ENCODE measurements at places on chromosomes 5 and 9.

DNA sequence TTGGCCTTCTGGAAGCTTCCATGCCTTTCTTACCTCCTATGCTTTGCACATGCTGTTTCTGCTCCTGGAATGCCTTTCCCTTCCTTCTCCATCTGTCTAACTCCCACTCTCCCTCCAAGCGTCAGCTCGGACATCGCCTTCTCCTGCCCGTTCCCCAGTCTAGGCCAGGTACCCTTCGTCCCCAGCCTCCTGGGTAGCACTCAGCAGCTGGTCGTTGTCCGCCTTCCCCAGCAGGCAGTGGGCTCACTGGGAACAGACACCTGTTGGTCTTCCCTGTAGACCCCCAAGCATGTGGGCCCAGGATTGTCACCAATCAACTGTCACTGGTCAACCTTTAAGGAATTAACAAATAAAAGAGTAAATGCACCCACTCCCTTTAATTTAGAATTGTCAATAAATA, 202.2 kb downstream of the RGS3 start:
- H3K36me3 ChIP-seq: no peaks in the 10 kb centered on the region
- no peak overlapping the region for H3K27ac ChIP-seq
- H3K4me3 ChIP-seq: no peak overlapping the region
- H3K27me3 ChIP-seq: no peaks in the 10 kb centered on the region

- DNase-seq: no peak
- H3K4me1 ChIP-seq: peaks cover 51% of the 10 kb centered on the region
- H3K36me3 ChIP-seq: no peaks in the 10 kb centered on the region
- no peaks in the 10 kb centered on the region for H3K27me3 ChIP-seq
Measured at GRCh38 chr5:38467353-38468040, 88.9 kb downstream of the LIFR start.

- H3K4me3 ChIP-seq: no peak overlapping the region
- H3K4me1 ChIP-seq: no peaks in the 10 kb centered on the region
- H3K27me3 ChIP-seq: no peaks in the 10 kb centered on the region
- H3K27ac ChIP-seq: no peak overlapping the region
- H3K36me3 ChIP-seq: no peaks in the 10 kb centered on the region
- no peak for DNase-seq
Measured at GRCh38 chr5:17267106-17267505, 49.7 kb downstream of the BASP1 start.

GRCh38 chr9:95627802-95628201, 111.0 kb upstream of the PTCH1 start:
- H3K4me1 ChIP-seq: peaks cover 2% of the 10 kb centered on the region
- H3K27me3 ChIP-seq: no peaks in the 10 kb centered on the region
- no peak overlapping the region for H3K4me3 ChIP-seq
- H3K36me3 ChIP-seq: no peaks in the 10 kb centered on the region
- DNase-seq: no peak

DNA sequence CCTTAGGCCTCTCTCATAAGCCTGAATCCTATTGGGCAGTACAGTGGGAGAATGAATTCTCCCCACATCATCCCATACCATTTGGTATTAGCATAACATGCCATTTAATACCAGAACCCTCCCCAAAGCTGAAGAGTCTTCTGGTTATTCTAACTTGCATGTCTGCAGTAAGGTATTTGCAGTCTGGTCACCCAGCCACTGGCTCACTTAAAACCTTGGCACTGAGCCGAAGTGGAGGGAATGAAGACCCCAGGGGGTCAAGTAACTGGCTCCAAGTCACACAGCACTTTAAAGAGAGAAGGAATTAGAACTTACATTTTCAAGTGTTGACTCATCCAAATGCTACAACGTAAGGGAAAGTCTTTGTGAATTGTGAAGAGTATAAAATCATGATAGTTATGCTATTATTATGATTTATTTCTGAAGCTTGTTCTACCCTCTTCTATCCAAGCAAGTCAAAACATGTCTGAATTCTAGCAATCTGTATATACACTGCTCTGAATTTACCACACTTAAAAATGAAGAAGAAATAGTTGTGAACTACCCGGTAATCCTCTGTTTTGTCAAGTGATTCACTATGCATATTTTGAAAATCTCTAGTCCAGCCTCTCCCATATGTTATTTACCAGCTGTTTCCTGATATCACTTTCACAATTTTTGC, 28.5 kb downstream of the GLRA1 start:
- H3K4me1 ChIP-seq: no peaks in the 10 kb centered on the region
- H3K4me3 ChIP-seq: no peak overlapping the region
- no peaks in the 10 kb centered on the region for H3K27me3 ChIP-seq
- no peak for DNase-seq
- no peaks in the 10 kb centered on the region for H3K36me3 ChIP-seq

DNA sequence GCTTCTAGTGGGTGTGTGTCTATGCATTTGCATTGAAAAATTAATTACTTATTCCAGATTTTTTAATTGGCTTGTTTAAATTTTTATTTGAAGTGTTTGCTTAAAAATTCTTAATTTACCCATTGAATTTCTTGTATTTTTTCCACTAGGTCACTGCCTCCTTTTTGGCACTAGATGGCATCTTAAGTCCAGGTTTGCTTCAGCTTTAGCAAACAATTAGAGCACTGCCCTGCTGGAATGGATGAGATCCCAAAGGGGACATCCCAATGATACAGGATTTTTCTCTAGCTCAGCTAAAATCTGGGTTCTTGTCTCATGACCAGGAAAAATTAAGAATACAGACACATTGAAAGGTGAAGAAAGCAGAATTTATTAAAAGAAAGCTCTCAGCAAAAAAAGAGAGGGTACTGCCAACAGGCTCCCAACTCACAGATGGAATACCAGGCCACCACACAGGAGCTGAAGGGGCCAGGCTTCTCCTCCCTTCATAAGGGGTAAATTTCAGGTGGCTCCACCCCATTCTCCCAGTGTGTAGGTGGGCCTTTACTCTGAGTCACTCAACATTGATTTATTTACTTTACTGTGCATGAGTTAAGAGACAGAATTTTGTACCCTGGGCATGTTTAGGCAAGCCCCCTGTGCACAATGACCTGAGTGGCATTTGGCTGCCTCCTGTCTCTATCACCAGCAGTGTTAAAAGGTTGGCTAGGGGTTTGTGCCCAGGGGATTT, 532.4 kb downstream of the ANXA1 start:
- no peaks in the 10 kb centered on the region for H3K27me3 ChIP-seq
- DNase-seq: no peak
- H3K4me1 ChIP-seq: no peaks in the 10 kb centered on the region
- H3K4me3 ChIP-seq: no peak overlapping the region

DNA sequence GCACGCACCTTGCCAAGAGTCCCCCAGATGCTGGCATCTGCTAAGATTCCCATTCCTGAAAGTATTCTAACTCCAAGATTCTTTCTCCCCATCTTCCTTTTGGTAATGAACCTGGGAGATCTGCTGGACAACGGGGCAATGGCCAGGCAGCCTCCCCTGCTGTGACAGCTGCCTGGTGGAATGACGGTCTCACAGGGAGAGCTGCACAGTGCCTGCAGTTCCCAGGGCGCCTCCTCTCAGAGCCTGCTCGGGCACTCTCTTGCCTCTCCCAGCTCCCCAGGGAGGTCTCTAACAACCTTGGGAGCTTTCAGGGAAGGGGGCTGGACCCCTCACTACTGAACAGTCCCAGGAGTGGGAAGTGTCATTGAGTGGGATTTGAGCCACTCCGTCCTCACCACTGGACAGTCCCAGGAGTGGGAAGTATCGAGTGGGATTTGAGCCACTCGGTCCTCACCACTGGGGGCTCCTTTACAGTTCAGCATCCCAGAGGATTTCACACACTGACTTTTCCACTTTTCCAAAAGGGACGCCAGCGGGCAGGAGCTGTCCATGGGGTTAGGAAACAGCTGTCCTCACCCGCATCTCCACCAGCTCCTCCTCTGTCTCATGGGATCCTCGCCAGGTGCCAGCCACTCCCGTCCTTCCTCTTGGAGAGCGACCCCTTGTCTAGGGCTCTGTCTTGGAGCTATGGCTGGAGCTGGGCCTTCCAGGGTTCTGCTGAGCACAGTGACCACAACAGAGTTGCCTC, 65.7 kb downstream of the ADAMTS2 start:
- no peaks in the 10 kb centered on the region for H3K36me3 ChIP-seq
- no peak for DNase-seq
- H3K4me1 ChIP-seq: peaks cover 21% of the 10 kb centered on the region
- H3K27me3 ChIP-seq: no peaks in the 10 kb centered on the region

Measured in suprapubic skin (tissue), 4 donors.